ENCODE measurements at places on chromosomes 13 and 19.

DNA sequence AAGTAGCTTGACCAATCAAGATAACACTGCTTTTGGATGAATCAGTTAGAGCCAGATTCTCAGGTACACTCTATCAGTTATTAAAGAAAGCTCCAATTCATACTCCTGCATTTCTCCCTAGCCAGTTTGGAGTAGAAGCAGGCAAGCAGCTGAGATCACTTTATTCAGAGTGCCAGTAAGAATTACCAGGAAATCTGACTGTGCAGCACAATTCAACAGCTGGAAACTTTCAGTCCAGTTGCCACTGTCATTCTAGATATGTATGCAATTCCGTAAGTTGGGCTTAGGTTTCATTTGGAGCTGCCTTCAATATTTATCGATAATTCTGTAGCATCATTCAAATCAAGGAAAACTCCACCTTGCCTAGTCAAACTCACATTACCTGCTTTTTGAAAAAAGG, 2625.6 kb upstream of the PCDH20 start:
- DNase-seq = no peak

GRCh38 chr13:53064731-53065130, 36.1 kb downstream of the OLFM4 start:
- no peak for DNase-seq

GRCh38 chr13:98525456-98526181, 51.3 kb downstream of the STK24 start:
- no peak for DNase-seq

GRCh38 chr19:34367624-34367957, 2.6 kb downstream of the GPI start:
- DNase-seq = no peak

GRCh38 chr19:18995804-18996241, 37.5 kb downstream of the SUGP2 start:
- peak; percentile 84 for DNase-seq
